A549 (cell line): ENCODE measurements at places on chromosomes 4 and X. TPM values are rescaled to one million over a fixed set of nuclear protein-coding genes. Genes with fewer than 3 reads are reported as not detected.

The TMEM150C gene
- polyA plus RNA-seq: 1.5 to 2.1 TPM (median 1.5 TPM) in 3 replicates

The MAGEH1 gene
- polyA plus RNA-seq: 6.1 to 8.8 TPM (median 7.0 TPM) in 3 replicates

The TRIM60 gene
- polyA plus RNA-seq: not detected in 3 replicates

The MAGED1 gene
- polyA plus RNA-seq: 62.2 to 84.1 TPM (median 79.5 TPM) in 3 replicates

The PRSS12 gene
- 0.28 to 0.45 TPM (median 0.36 TPM) in 3 replicates for polyA plus RNA-seq

The RENBP gene
- not detected in 3 replicates for polyA plus RNA-seq

The CTAG2 gene
- not detected in 3 replicates for polyA plus RNA-seq

The PDZD4 gene
- 2.3 to 3.0 TPM (median 2.4 TPM) in 3 replicates for polyA plus RNA-seq

The SNCA gene
- polyA plus RNA-seq: 0.13 TPM in 1 of 3 replicates, not detected in the others

The YY2 gene
- 2.6 to 3.2 TPM (median 3.2 TPM) in 3 replicates for polyA plus RNA-seq

The CXCL11 gene
- not detected in 3 replicates for polyA plus RNA-seq

The NOX1 gene
- polyA plus RNA-seq: 0.07 TPM in 1 of 3 replicates, not detected in the others

The OTC gene
- polyA plus RNA-seq: not detected in 3 replicates

The CXCL13 gene
- polyA plus RNA-seq: not detected in 3 replicates

The ARL9 gene
- polyA plus RNA-seq: not detected in 3 replicates

DNA sequence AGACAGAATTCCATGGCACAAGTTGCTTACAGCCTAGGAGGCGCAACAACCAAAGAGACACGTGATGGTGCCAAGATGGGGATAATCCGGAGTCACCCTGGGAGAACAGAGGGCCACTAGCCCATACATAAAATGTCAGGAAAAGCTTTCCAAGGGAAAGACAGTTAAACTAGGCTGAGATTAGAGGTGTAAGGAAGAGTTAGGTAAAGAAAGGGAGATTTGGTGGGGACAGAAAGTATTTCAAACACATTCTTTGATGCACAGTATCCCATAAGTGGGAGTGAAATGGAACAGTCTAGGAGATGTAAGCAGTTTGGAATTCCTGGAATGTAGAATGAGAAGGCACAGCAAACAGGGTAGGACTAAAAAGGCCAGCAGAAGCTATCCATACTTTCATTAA lies 860.9 kb upstream of the LCORL start:
- peak; percentile 17 for DNase-seq

- no peak for DNase-seq
Measured at GRCh38 chr4:178941975-178942374, 1499.7 kb upstream of the AGA start.

DNA sequence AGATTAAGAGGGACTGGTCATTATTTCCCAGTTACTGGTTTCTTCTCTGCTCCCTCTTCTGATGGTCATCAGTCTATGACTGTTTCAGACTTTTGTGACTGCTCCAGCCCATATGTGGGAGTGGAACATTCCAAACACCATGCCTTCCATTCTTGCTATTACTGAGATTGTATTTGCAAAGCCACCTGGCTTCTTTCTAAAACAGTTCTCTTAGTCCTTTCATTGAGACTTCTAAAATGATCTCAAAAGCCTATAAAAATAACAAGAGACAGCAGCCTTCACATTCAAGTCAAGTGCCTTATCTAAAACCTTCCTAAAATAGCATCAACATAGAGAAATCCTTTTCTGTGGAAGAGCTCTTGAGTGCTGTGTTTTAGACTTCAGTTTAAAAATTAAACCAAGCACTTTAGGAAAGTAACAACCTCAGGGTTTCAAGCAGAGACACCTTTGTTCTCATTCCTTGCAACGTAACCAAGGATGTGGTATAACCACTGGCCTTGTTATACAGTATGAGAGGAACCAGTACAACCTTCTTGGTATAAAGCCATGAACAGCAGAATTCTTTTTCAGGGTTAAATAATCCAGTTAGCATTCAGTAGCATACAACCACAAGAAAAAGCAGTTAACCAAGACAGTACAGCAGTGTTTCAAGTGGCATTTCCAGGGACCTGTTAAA lies 97.1 kb downstream of the NFKB1 start:
- DNase-seq: no peak

DNA sequence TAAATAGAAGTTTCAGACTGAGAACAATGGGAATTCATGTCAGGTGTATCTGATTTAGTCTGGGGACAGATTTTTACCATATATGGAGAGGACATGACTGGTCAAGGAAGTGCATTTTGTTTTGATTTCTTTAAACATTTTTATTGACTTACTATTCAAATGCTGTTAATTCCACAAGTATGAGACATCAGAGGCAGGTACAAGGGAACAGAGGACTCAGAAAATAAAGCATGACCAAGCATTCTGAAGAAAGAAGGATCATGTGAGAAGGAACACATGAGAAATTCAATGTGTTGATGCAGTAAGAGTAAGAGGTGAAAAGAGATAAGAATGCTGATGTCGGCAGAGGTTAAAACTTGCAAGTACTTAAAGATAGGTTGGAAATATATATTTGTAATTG lies 1452.6 kb downstream of the PCDH7 start:
- peak; percentile 40 for DNase-seq

GRCh38 chrX:152893980-152894610 lies 3.8 kb upstream of the ZNF185 start:
- DNase-seq: no peak

- DNase-seq: no peak
Measured at GRCh38 chrX:40947276-40947675, 138.0 kb upstream of the USP9X start.

DNA sequence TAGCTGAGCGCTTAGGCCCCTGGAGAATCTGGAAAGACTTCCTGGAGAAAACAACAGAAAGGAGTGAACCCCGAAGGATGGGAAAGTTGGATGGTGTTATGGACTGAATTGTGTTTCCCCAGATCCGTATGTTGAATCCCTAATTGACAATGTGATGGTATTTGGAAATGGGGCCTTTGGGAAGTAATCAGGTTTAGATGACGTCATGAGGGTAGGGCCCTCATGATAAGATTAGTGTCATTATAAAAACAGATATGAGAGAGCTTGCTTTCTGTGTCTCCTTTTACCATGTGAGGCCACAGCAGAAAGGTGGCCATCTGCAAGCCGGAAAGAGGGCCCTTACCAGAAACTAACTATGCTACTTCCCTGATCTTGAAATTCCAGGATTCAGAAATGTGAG lies 159.5 kb downstream of the QDPR start:
- no peak for DNase-seq

DNA sequence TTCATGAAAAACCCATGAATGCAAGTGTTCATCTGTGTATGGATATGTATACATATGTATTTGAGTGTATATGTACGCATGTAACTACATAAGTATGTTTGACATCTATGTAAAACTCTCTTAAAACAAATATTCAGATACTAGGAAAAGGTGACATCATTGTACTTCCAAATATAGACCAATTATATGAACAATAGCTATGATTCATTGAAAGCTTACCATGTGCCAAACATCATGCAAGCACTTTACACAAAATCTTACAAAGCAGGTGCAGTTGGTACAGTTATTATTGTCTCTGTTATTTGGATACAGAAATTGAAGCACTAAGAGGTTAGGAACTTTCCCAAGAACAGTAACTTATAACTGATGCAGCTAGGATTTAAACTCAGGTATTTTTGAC lies 21.4 kb downstream of the MAGEB17 start:
- no peak for DNase-seq

DNA sequence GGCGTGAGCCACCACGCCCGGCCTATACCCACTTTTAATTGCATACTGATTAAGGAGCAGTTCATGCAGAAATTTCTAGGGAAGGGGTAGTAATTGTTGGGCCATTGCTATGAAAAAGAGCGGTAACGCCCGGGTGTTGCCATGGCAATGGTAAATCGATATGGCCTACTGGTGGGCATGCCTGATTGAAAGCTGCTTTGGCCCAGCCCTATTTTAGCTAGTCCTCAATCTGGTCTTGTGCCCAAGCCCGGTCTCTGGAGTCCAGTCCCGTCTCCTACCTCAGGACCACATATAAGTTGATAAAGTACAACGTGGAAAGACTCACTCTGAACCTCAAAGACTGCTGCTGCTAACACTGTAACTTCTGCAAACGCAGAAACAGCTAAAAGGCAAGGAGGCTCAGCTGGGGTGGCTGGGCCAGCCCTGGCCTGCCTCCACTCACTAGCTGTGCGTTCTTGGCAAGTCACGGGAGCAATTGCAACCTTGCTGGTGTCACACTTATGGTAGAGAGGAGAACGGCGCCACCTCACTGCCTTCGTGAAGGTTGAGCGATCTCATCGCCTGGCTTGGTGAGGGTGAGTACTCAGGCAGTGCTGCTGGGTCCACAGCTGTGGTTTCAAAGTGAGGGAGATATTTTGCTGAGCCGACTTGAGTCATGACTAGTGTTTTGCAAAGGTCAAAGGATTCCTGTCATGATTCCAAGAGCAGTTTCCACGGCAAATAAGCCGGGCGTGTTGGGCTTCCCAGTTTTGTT lies 57.0 kb upstream of the GRPEL1 start:
- peak; percentile 30 for DNase-seq

DNA sequence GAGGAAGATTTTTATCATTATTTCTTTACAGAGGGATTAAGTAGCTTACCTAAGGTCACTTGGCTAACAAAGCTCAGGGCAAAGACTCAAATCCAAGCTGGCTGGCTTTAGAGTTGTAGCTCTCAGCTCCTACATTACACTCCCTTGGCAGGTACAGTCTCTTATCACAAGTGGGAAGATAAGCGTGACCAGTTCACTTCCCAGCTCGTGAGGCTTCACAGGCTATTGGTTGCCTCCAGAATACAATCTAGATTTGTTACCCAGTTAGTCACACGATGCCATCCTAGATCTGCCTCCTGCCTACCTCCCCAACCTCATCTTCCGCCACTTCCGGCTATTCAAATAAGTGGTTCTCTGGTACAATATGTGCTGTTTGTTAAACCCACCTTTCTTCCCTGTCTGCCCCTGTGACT lies 3.7 kb downstream of the MMRN1 start:
- no peak for DNase-seq

- DNase-seq: no peak
Measured at GRCh38 chr4:16670727-16671126, 227.7 kb downstream of the LDB2 start.

GRCh38 chr4:26175006-26175786 lies 145.6 kb upstream of the RBPJ start:
- no peak for DNase-seq

DNA sequence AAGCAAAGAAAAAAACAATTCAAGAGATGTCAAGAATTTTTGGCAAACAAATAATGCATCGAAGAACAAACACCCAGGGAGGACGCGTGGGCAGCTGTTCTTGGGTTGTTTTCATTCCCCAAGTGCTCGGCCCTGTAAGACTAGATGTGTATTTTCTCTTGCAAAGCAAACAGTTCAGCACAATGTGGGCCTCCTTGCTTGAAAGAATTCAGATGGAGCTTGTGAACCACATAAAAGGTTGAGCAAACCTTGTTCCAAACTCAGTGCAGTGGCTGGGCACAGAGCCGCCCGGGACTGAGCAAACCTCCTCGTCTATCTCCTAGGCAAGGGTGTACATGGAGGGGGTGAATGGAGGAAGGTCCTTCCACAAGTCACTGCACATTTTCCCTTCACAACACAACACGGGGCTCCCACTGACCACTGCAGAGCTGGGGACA lies 82.4 kb downstream of the HTRA3 start:
- DNase-seq: no peak

- DNase-seq: peak; percentile 20
Measured at GRCh38 chrX:132488819-132489577, at the start of gene MBNL3. Gene MBNL3, minus strand, starts transcription at chrX:132489038. Its CDS starts 49,427 bp downstream, at chrX:132439611.

DNA sequence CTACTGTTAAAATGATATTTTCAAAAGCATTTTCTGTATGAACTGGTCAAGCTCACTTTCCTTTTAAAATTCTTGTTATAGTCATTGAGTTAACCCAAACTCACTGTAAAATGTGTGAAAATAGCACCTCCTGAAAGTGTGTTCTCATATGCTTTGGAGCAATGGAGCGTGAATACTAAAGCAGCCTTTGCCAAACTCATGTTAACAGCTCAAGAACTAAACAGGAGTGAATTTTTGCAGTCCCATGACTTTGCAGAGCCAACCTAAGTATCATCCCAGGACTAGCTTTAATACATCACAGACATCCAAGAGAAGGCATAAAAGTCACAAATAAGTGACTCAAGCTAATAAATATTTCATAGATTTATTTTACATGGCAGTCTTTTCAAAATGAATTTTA lies 2.3 kb downstream of the AMMECR1 start:
- DNase-seq: no peak

GRCh38 chr4:153465615-153466080 lies 512 bp upstream of the TMEM131L start:
- DNase-seq: peak; percentile 37

GRCh38 chr4:165667969-165668368 lies 205.1 kb upstream of the TLL1 start:
- DNase-seq: no peak

GRCh38 chrX:138945219-138945618 lies 233.7 kb upstream of the FGF13 start:
- DNase-seq: no peak

- DNase-seq: no peak
Measured at GRCh38 chr4:45316257-45316656, 589.9 kb upstream of the GNPDA2 start.

DNA sequence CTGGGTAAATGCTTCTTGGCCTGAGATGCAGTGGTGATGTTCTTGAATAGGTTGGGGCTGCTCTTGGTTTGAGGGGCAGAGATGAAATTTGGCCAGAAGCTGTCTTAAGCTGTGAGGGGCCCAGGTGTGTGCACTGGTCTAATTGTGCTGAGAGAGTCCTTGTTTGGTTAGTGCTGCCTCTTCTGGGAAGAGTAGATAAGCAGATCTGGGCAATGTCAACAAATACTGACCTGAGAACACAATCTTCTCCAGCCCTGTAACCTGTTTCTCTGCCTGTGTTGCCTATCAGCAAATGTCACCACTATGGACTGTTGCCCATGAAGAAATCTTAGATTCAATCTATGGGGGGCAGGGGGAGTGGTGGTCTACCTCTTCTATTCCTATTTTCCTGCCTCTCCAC lies 17.2 kb upstream of the USP27X start:
- DNase-seq: no peak

DNA sequence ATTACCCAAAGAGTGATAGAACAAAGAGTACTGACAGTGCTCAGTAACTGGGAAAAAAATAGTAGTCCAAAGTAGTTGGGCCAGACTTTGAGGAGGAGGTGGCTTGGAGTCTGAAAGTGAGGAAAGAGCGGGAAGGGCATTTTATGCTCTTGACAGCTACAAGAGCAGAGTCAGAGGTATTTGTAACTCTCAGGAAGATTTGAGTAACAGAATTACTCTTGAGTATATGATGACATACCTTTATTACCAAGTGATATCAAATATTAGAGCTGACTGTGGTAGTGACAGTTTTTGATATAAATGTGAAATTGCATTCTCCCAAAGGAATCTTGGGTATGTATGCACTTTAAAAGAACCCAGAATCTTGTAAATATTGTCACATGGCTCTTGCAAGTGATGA lies 2.2 kb downstream of the SLAIN2 start:
- no peak for DNase-seq

DNA sequence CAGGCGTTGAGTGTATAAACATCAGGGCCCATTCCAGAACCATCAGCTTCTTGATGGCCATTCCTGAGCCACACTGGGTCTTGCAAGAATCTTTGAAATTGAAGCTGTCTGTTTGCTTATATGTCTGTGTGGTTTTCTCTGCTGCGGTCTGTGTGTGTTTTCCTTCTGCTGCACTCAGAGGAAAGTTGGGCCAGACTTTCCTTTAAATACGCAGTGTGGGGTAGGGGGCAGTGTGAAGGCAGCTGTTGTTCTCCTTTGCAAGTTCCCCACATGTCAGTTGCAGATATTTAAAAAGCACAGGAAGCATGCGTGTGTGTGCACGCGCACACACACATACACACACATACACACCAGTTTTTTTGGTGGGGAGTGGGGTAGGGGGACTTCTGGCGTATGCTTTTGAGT lies 32.1 kb downstream of the CCKAR start:
- DNase-seq: no peak

GRCh38 chrX:115940348-115940747 lies 230.2 kb upstream of the AGTR2 start:
- no peak for DNase-seq

- no peak for DNase-seq
Measured at GRCh38 chr4:75654905-75655304, 18.3 kb downstream of the G3BP2 start.
